ENCODE measurements at places on chromosomes 3 and 15. TPM values are rescaled to one million over a fixed set of nuclear protein-coding genes. Genes with fewer than 3 reads are reported as not detected.

The ADAMTSL3 gene
- polyA plus RNA-seq = 0.35 TPM

The FBXL2 gene
- 5.4 TPM for polyA plus RNA-seq

The BNC1 gene
- 0.53 TPM for polyA plus RNA-seq

The CD86 gene
- 0.12 TPM for polyA plus RNA-seq

The IFRD2 gene
- polyA plus RNA-seq = 123 TPM

The SLMAP gene
- polyA plus RNA-seq = 13.6 TPM

The PRR20G gene
- 0.67 TPM for polyA plus RNA-seq

The ALDH1A2 gene
- polyA plus RNA-seq = 0.13 TPM

The SOX14 gene
- not detected for polyA plus RNA-seq

The CERS3 gene
- 0.62 TPM for polyA plus RNA-seq

The SCN5A gene
- polyA plus RNA-seq = 4.8 TPM

Measured in H1 (cell line).